Stimulated activated CD8-positive, alpha-beta memory T cell treated with anti-CD3 and anti-CD28 coated beads, Interleukin-15, amount 100 ng/mL, for 4 hours (primary cell): ENCODE measurements at places on chromosomes 13 and 19.

GRCh38 chr13:80577285-80577684, 236.4 kb upstream of the SPRY2 start:
- no peak for DNase-seq

DNA sequence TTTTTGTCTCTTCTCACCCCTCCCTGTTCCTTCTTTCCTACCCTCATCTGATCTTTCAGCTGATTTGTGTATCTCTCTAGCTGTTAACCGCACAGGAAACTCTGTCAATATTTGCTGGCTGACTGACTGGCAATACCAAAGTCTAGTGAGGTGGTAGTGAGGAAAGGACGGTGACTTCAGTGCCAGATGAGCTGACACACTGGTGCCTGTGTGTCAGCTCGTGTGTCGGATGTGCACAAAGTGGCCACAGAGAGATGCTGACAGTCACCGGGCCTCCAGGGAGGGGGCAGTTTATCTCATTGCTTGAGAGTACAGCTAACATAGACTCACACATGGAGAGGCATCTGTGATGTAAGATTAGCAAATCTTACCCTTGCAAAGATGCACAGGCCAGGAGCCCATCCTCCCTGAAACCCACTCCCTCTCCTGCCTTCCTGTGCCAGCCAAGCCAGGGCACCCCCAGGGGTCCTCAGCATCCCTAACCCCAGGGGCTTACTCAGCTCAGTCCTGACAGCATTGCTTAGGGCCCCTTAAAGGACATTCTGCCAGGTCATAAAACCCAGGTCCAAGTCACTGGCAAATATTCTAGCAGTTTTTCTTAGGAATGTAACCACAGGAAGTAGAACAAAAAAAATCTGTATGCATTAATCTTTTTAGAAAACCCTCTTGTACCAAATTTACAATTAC, 80.2 kb downstream of the SHISA2 start:
- DNase-seq: no peak

- no peak for DNase-seq
These were observed 519.6 kb downstream of the KLF5 start for GRCh38 chr13:73578251-73578875.

GRCh38 chr13:68345963-68346531, 1115.9 kb upstream of the PCDH9 start:
- DNase-seq: no peak

- DNase-seq: no peak
These were observed 270.3 kb downstream of the MZT1 start for GRCh38 chr13:72457151-72457550.

DNA sequence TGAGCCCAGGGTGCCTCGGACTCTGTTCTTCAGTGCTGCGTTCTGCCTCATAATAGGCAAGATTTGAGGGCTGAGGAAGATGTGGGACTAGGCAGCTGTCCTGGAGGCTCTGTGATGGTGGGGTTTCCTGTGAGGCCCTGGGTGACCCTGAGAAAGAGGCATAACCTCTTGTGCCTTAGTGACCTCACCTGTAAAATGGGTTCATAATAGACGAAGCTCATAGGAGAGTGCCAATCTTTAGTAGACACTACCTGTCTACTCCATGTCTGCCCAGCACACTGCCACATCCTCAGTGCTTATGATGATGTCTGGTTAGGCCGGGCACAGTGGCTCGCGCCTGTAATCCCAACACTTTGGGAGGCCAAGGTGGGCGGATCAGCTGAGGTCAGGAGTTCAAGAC, 23.4 kb downstream of the RRAS start:
- no peak for DNase-seq

DNA sequence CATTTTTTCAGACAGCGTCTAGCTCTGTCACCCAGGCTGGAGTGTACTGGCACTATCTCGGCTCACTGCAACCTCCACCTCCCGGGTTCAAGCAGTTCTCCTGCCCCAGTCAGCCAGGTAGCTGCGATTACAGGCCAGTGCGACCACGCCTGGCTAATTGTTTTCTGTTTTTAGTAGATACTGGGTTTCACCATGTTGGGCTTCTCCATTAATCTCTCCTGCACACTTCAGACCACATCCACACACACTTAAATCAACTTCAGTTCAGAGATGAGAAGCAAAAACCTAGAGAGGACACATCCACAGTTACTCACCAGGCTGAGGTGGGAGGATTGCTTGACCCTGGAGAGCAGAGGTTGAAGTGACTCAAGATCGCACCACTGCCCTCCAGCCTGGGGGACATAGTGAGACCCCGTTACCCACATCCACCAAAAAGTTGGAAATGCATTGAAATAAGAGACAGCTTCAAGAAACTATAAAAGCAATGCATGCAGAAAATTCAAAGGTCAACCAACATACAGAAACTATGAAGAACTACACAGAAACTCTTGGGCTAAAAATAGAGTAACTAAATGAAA, 42.3 kb downstream of the ZNF611 start:
- DNase-seq: no peak

- DNase-seq: no peak
These were observed 14.7 kb downstream of the NAPA start for GRCh38 chr19:47499863-47500830.

DNA sequence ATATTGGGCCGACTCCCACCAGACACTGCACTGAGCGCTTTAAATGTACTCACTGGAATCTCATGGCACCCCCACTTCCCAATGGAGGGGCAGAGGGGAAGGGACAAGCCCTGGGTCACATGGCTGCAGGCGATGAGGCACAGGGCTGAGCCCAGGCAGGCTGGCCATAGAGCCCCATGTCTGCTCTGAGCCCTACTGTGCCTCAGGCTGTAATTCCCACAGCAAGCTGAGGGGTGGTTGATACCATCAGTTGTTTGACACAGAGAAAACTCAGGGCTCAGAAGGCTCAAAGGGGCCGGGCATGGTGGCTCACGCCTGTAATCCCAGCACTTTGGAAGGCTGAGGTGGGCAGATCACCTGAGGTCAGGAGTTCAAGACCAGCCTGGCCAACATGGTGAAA, 25.1 kb downstream of the RFX1 start:
- DNase-seq: no peak

DNA sequence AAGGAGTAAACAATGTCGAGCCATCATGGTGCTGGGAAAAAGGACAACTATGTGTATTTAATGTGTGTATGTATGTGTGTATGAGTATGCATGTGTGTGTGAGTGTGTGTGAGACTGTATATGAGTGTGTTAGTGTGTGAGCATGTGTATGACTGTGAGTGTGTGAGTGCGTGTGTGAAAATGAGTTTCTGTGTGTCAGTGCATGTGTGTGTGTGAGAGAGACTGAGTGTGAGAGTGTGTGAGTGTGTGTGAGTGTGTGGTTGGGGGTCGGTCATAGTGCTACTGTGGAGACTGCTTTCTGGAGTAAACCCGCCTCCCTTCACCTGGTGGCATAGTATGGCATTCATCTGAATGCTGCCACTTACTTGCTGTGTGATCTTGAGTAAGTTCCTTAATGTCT, 567.4 kb downstream of the FGF9 start:
- no peak for DNase-seq

DNA sequence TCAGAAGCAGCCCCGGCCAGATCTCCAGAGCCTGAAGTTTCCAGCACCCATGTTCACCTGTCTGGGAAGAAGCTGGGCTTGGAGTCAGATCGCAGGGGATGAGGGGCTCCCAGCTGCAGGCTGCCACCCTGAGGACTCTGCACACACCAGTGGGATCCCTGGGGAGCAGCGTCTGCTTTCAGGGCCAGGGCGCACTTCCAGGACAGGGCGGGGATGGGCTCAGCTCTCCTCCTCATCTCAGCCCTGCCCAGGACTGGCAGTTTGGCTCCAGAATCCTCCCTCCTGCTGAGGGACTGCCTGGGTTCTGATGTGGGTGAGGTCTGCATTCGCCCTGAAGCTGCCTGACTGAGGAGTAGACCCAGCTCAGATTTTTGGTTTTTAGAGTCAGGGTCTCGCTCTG, 3.5 kb downstream of the SLC7A9 start:
- DNase-seq: no peak

DNA sequence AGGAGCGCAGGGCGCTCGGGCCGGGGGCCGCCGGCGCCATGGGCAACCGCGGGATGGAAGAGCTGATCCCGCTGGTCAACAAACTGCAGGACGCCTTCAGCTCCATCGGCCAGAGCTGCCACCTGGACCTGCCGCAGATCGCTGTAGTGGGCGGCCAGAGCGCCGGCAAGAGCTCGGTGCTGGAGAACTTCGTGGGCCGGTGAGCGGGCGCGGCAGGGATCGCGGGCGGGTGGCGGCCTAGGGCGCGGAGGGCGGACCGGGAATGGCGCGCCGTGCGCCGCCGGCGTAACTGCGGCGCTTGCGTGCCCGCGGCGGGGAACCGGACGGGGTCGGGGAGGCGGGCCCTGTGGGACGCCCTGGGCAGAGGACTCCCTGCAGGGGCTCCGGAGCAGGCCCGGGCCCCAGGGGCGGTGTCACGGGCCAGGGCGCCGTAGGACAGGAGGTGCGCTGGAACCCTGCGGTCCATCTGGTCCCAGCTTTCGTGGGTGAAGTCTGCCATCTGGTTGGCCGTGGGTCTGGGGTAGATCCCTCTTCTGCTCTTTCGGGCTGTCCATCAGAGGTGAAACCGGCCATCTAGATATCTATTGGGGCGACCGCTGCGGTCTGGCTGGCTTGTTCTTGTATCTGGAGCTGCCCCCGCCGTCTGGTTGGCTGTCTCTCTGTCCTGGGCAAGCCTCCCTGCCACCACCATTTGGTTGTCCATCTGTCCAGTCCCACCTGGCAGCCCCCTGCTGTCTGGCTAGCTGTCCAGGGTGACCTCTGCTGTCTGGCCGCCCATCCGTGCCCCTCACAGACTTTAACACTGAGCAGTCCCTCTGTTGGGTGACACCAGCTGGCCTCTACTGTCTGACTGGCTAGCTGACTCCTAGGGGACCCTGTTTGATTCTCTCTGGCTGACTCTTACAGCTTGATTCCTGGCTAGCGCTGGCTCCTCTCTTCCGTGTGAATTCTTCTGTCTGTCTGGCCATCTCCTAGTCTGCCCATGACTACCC, 622 bp downstream of the DNM2 start:
- no peak for DNase-seq

- no peak for DNase-seq
These were observed 17.6 kb upstream of the MIER2 start for GRCh38 chr19:362154-362553.
